Suppressor macrophage (primary cell): ENCODE measurements at places on chromosomes 7 and 10.
A peak's percentile ranks its signal among the peaks of the same experiment; 100 is the strongest.

- peak; percentile 19 for DNase-seq
Measured at GRCh38 chr10:51879238-51879637, 179.8 kb upstream of the CSTF2T start.

DNA sequence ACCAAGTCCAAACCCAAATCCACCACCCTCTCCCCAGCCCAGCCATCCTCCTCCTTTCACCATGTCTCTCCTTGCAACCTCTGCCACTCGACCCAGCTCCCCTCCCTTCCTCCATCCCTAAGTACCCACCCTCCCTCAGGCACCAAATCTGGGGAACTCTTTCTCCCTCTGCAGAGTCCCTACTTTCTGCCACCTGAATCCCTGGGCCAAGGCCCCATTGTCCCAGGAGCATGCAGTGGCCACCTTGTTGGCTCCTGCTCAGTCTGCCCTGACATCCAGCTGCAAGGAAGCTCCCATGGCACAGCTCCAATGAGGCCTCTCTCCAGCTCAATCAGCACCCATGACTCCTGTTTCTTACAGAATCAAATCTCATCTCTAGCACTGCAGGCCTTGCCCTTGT is 5.5 kb upstream of the UNC5B start:
- DNase-seq = no peak

DNA sequence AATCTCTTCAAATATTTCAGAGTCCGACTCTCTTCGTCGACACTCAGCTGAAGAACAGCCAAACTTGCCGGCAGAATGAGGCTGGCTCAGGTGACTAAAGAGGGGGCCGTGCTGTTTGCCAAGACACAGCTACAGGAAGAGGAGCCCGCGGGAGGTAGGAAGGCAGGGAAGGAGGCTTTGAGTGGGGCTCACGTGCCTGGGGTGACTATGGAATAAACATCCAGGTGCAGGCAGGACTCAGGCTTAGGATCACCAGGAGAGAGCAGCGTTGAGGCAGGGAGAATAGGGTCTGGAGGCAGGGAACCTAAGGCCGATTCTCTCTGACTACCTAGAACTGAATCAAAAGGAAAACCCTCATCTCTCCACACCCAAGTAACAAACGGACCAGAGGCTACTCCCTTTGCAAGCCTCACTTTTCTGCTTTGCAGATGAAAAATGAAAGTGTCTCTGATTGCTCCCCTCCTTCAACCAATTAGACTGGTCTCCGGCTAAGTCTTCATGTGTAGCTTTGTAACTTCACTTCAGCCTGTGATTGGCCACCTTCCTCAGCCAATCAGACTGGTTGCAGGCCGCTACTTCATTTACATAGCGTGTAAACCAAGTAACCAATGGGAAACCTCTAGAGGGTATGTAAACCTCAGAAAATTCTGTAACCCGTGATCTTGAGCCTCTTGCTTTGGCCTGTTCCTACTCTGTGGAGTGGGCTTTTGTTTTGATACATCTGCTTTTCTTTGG is 19.7 kb upstream of the BNIP3 start:
- DNase-seq = no peak

- no peak for DNase-seq
Measured at GRCh38 chr10:5876181-5876768, 13.4 kb downstream of the ANKRD16 start.

DNA sequence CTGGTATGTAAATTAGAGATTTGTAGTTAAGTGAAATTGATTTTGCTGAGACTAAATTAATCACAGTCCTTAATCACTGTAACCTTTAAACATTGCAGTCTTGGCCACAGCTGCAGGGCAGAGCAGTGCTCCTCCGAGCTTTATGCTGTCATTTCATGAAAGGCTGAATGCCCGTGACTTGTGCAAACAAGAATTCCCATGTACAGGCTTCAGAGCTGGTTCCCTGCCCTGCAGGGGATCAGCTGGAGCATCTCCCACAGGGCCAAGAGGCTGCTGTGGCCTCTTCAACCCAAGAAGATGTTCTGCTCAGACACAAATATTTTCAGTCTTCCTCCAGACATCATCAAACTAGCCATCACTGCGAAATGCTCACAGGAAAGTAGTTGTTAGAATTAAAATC is 419.1 kb downstream of the AUTS2 start:
- no peak for DNase-seq

DNA sequence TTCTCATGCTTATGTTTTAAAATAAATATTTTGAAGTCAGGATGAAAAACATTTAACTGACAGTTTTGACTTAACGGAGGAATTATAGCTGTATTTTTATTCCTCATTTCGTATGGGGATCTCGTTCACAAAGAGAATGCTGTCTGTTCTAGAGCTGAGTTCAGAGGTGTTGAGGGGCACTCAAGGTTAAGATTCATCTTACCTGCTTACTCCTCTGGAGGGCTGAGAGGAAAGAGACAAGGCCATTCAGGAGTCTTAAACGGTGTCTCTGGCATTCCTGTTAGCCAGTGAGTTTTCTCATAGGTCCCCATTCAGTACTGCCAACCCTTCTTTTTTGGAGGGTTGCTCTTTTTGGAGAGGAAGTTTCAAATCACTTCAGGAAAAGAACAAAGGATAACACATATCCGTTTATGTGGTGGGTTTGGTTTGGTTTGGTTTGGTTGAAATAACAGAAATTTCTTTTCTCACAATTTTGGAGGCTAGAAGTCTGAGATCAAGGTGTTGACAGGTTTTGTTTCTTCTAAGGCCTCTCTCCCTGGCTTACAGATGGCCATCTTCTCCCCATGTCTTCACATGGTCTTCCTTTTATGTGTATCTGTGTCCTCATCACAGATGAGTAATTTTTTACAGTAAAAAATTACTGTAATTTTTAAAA is 23.1 kb downstream of the CALHM2 start:
- DNase-seq = no peak

DNA sequence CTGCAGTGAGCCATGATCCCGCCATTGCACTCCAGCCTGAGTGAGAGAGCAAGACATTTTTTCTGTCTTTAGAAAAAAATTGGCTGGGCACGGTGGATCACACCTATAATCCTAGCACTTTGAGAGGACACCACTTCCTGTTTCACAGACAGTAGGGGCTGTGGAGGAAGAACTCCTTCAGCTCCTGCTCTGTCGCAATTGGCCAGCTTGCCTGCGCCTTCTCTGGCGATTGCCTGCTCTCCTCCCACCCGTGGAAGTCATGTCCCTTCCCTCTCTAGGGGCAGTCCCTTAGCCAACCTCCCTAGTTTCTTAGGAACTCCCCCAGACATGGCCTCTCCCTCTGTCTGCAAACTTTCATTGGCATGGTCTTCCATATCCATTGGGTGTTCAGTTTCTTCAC is 8.7 kb downstream of the PDSS1 start:
- peak; percentile 88 for DNase-seq

DNA sequence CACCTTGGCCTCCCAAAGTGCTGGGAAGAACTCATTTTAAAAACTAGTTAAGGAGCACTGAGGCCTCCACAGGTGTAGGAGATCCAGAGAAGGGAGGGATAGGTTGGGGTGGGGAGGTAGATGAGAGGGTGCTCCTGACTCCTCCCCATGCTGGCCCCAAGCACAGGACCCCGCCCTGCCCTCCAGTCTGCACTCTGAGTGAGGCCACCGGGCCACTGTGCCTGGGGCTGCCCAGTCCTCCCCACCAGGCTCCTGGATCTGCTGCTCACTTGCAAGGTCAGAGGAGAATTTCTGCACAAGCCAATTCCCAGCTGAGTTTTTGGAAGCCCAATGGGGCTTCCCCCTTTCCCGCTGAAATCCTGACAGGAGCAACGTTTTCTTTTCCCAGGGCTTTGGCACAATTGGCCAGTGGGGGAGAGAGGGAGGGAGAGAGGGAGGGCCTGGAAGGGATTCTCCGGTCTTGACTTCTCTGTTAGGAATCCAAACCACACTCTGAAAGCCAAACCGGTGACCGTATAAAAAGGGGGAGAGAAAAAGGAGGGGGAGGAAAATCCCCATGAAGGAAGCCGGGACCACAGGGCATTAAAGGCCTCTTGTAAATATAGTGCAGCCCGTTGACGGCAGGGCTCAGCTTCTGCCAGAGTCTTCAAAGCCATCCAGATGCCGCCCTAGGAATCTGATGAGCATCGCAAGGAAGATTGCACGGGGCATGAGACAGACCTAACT is 116.2 kb downstream of the SH3PXD2A start:
- no peak for DNase-seq

- DNase-seq = no peak
Measured at GRCh38 chr7:101747053-101747878, 70.2 kb upstream of the CUX1 start.

DNA sequence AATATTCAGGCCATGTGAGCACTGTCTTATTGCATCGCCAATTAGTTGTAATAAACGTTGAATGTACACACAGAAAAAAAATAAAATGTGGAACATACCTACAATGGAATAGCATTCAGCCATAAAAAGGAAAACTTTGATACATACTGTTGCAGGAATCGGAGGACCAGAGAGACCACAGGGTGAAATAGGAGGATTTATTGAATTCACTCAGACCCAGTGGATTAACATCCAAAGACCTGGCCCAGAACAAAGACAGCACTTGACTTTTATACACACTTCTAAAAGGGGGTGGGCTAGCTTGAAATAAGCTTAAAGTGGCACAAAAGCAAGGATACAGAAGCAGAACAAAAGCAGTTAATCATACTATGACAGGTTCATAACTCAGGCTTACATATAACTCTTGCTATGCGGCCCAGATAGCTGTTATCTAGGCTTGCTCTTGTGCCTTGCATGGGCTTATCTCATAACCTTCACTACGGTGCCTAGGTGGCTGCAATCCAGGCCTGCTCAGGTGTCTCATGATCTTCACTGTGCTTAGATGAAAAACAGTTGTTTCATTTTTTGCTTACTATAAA is 292.2 kb upstream of the TAC1 start:
- no peak for DNase-seq

DNA sequence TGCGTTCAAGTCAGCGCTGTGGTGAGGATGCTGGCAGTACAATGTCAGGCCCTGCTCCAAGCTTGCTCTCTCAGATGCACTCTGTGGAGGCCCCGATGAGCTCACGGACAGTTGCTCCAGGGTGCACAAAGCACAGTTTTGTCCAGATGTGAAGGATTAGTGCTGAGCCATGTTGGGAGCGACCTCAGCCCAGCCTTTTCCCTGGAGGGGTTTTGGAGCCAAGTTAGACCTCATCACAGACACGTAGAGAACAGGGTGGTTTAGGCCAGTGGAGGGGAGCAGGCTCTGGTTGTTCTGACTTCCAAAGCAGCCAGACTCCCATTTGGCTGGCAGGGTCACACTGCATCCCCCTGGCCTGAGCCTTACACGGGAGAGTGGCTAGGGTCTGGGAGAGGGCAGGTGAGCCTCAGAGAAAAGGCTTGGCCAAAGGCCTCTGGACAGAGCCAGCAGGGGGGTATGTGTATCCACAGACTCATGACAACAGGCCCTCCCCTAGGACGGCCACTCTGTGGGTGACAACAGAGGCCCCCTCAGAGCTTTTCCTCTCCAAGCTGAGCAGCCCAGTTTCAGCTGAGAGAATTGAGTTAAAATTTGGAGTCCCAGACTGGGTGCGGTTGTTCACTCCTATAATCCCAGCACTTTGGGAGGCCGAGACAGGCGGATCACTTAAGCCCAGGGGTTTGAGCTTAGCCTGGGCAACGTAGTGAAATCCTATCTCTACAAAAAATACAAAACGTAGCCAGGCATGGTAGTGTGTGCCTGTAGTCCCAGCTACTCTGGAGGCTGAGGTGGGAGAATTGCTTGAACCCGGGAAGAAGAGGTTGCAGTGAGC is 4.7 kb downstream of the PLAC9 start:
- DNase-seq = no peak

DNA sequence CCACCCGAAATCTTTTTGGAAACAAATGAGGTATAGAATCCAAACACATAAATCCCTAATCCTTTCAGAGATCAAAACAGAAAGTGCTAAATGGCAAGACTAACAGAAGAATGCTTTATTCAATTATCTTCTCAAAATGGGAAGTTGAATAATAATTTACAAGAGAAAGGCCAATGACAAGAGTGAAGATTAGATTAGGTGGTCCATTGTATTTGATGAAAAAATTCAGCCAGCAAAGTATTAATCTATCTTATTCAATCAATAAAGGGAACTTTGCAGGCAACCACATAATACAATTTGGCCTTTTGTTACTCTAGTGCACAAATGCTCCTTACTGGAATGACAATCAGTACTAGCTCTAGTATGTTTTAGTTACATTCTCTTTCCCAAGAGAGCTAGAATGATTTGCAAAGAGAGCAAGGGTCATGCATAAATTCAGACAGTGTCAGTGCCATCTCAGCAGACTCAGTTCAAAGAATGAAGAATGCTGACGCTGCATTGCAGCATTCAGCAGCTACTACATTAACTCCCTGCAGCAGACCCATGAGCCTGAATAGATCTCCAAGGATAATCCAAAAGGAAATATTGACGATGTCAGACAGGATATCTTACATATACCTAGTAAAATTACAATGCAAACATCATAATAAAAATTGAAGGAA is 131.8 kb downstream of the ANK3 start:
- no peak for DNase-seq

DNA sequence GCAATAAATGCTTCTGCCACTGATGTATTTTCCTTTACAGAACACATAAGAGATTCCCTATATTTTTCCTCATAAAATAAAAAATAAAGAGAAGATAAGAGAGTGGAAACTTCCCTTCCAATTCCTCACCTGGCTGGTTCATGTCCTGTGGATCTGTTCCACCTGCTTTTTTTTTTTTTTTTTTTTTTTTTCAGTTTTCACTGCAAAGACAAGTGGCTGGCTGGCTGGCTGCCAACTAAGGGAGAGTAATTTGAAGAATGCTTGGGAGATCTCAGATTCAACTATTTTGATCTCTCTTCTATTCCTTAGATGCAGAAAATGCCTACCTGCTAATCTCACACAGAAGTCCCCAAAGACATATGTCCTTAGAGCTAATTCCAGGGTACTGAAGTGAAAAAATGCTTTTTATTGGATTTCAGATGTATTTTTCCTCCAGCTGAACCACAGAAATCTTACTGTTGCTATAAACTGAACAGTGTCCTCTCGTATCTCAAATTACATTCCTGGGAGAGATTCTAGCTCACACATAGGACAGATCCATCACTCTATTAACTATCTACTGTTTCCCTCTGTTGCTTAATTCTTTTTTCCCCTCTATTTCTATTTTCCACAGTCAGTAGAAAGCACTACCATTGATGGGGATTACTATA is 120.8 kb downstream of the NRCAM start:
- no peak for DNase-seq

DNA sequence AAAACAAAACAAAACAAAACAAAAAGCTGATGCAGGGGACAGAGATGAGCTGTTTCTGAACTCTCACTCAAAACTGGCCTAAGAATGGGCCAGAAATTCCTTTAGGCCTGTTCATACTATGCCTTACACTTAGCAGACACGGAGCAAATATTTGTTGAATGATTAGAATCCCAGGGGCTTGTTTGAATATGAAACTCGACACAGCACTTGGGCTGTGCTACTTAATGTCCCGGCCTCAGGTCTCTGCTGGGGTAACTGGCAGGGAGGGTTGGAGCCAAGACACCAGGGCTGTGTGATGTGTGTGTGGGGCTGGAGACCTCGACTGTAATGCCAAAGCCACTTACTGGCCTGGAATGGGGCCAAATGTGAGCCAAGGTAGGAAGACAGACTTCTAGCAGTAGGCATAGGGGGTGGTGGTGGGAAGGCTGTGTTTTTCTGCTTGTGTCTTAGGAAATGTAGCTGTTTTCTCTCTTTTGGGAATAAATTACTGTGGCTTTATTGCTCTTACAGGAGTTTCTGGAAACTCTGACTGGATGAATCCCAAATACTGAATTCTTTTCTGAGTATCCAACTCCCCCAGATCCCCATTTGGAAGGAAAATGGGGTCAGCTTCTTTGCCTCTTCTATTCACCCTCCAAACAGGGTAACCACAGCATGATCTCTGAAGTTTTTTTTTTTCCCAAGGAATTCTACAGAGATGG is 66.7 kb downstream of the EMX2 start:
- DNase-seq = no peak
